ENCODE measurements at places on chromosomes 3 and 15.

DNA sequence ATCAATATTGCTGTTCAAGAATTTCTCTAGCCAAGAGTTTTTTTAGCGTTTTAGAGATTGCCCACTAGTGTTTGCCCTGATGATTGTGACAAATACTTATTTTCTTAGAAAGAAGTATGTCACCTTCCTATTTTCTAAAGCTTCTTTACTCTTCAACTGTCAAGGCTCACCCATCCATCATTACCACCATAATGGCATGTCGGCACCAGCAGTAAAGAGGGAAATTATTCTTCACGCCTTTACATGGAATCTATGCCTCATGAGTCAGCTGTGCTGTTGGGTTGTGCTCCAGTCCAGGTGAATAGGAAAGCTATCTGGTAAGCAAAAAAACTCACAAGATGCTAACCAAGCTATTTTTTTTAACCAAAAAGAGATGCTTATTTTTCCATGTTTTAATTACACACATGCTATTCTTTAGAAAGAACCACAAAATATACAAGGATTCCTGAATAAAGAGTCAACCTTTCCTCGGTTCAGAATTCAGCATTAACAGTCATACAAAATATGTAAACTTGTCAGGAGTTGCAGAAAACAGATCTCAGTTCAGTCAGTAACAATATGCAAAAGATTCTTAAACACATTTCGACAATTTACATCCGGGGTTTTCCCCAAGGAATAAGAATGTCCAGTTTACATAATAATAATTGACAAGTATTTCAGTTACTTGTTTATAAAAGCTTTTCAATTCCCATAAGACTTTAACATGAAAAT lies 128.0 kb downstream of the ATP8B4 start:
- DNase-seq, result peak; percentile 44

DNA sequence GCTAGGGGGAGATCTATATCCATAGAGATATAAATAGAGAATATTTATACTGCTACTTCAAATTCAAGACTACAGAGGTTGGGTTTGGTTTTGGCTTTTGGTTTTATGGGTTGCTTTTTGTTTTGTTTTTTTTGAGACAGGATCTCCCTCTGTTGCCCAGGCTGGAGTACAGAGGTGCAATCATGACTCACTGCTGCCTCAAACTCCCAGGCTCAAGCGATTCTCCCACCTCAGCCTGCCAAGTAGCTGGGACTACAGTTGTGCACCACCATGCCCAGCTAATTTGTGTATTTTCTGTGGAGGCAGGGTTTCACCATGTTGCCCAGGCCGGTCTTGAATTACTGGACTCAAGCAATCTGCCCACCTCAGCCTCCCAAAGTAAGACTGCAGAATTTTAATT lies 3.9 kb upstream of the UBL7 start:
- DNase-seq, result no peak

GRCh38 chr3:48518638-48519276 lies 14.8 kb upstream of the SHISA5 start:
- no peak for DNase-seq

DNA sequence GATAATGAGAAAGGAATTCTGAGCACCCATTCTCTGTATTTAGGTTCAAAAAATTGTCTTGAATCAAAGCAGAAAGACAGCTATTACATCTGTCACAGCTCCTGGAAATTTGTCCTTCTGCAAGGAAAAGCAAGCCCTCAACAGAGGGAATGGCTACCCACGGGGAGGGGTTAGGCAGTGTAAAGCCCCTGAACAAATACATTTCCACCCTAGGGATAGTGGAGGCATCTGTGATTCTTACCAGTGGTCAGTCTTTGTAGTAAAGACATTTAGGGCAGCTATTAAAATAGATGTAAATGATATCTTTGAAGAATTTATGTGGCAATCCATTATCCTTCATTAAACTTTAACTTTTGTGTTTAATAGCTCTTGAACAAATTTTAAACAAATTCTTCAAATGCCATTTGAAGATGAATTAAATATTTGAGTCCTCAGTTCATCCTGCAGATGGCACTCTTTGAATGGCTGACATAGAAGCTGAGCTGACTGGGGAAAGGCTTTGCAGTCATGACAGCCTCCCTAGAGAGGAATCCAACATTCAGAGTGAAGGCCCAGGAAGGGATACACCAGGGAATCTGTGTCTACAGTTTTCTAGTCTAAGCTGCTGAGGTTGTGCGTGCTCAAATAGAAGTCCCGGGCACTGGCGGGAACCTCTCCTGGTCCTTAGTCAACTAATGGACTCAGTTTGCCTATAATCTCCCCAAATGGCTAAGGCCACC lies 359.7 kb upstream of the ROPN1 start:
- peak; percentile 49 for DNase-seq

GRCh38 chr15:74376226-74376625 lies 8.8 kb upstream of the CYP11A1 start:
- DNase-seq, result no peak

GRCh38 chr3:70400194-70400593 lies 87.8 kb upstream of the MDFIC2 start:
- DNase-seq, result no peak

DNA sequence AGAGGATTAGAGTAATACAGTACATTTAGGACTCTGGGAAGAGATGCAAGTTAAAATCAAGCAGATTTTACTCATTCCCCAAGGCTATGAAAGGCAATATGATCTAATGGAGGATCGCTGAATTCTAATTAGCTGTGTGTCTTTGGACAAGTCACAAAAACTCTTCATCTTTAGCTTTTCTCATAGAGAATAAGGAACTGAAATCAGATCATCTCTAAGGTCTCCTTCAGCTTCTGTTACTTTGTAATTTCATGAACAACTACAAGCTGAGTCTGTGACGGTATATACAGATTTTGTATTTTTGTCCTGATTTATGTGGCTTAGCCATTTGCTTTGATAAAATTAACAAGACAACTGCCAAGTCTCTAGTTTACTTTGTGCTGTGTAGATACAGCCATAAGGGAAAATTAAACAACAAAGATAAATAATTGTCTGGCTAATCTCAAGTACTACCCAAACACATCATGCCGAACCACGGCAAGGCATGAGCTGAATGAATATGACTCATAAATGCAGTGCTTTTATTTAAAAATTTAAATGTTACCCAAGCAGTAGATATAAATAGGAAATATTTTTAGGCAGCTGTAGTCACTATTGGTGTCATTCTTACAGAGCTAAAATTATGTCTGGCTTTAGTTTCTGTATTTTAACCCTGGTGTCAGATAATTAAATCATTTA lies 81.5 kb downstream of the GAP43 start:
- no peak for DNase-seq

DNA sequence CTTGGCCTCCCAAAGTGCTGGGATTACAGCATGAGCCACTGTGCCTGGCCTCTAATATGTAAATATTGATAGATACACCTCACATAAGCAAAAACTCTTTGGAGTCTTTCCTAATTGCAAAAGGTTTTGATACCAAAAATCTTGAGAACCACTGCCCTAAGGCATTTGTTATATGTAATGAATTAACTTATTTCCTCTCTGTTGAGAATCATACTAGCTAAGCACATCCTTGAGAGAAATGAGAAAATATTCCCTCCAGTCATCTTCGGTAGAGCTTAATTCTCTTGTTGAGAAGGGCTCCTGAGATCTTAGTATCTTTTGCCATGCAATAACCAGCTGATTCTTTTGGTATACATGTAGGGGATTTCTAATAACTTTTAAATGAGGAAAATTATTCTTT lies 190.2 kb downstream of the SLC9A9 start:
- DNase-seq, result no peak

- peak; percentile 24 for DNase-seq
Observed at GRCh38 chr3:44682182-44682896, 30.1 kb upstream of the ZNF502 start.

DNA sequence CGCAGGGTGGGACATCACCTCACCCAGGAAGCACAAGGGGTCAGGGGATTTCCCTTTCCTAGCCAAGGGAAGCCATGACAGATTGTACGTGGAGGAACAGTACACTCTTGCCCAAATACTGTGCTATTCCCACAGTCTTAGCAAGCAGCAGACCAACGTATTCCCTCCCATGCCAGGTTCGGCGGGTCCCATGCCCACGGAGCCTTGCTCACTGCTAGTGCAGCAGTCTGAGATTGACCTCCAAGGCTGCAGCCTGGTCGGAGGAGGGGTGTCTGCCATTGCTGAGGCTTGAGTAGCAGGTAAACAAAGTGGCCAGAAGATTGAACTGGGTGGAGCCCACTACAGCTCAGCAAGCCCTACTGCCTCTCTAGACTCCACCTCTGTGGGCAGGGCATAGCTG lies 39.0 kb downstream of the ALDH1A2 start:
- no peak for DNase-seq

GRCh38 chr3:16808393-16809107 lies 76.2 kb upstream of the PLCL2 start:
- DNase-seq, result no peak

DNA sequence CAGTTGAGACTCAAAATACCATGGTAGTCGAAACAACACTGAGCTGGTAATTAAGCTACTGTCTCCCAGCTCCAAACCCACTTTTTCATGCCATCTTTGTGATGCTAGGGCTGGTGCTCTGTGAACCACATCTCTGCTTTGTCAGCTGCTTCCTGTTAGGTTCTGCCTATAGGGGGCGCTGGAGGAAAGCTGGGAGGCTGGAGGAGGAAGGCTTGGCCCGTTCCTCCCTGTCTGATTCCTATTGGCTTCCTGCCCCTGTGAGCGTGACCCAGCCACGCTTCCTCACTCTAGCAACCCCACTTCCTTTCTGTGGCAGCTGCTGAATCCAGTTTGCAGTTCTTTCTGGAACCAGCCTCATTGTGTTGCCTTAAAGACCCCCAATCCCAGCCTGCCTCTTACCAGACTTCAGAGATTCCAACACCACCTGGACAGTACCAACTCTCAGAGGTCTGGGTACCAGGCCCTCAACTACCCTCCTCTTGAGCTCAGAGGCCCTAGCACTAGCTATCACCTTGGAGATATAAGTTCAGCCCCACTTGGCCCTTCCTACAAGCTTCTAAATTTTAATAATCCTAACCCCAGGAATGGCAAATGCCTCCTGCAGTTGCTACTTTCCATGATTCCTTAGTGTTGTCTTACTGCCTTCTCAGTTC lies 120.9 kb downstream of the ERC2 start:
- DNase-seq, result no peak

GRCh38 chr3:32452009-32452408 lies 50.6 kb downstream of the CMTM6 start:
- DNase-seq, result no peak

- no peak for DNase-seq
Observed at GRCh38 chr15:60591496-60592370, 112.8 kb upstream of the ICE2 start.

- DNase-seq, result no peak
Observed at GRCh38 chr3:54950391-54951003, 22.6 kb upstream of the LRTM1 start.

- DNase-seq, result no peak
Observed at GRCh38 chr15:66924889-66925288, 140.5 kb upstream of the SMAD3 start.

DNA sequence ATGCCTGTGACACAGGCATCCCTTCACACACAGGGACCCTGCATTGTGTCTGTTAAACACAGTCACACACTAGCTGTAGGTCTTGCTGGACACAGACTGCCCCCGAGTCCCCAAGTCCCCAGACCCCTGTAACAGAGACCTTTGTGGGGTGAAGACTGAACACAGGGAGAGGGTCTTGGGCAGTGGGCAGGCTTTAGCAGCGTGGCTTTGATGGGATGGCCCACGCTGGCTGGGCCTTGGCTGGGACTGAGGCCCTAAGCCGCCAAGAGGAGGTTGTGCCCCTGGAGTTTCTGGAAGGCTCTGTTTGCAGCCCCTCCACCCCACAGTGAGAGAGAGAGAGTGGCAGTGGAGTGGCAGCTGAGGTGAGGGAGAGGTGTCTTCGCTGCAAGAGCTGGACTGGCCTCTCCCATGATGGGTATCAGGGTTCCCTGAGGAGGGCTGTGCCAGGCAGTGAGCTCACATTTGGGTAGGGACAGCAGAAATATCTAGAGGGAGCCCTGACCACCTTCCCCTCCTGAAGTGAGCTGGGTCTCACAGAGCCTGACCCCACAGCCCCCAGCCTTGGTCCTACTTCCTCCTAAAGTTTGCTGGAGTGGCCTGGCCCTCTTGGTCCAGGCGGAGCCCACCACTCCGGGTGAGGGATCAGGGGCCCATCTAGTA lies 635 bp upstream of the VILL start:
- DNase-seq, result no peak

DNA sequence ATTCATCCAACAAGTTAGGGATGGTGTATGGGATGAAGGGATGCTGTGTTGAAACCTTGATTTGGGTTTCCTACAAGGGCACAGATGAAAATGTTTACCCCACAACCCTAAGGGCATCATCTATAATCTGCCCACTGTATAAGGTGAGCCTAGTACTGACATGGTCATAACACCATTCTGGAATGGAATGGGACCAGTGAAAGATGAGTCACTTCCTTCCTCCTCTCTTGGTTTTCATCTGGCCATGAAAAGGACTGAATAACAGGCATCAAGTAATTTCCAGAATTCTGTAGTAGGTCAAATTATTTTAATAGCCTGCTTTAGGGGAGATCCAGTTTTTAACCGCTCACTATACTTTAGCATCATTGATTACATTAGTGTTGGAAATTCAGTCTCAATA lies 538.6 kb downstream of the NR2F2 start:
- no peak for DNase-seq

DNA sequence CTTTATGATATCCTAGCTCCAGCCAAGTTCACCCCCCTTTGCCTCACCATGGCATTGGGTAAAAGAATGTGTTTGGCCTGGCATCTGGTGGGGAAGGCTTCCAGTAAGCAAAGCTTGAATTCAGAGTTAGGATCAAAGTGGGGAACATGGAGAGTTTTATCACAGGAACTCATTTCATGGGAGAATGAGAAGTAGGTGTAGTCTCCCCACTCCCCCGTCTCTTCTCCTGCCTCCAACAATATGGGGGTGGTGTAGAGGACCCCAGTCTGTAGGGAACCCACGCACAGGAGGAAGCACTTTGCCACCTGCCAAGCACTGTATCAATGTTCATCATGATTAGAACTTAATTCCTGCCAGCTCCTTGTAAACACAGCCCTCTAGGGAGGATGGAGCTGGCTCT lies 200.5 kb downstream of the UACA start:
- DNase-seq, result no peak

- DNase-seq, result peak; percentile 60
Observed at GRCh38 chr3:69082805-69083204, 1.9 kb upstream of the ARL6IP5 start.

- DNase-seq, result no peak
Observed at GRCh38 chr3:39191111-39191510, 1.3 kb downstream of the XIRP1 start.

DNA sequence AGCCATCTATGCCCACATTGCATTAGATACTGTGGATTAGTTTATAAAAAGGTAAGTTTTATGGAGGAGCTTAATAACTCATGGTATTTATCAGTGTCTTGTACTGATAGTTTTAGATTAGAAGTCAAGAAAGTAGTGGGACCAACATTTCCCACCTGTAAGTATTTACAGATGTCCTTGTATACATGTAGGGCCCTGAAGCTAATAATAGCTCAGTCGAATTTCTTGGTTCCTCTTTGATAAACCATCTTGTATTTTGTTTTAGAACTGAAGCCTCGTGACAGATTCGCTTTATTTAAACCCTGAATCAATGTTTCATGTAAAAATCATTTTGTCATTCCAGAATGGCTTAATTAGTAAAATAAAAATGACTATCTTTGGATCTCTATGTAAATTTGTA lies 73.4 kb downstream of the CRYBG3 start:
- DNase-seq, result no peak

GRCh38 chr3:112302881-112303763 lies 9.1 kb upstream of the SLC9C1 start:
- no peak for DNase-seq
